ENCODE measurements at places on chromosomes 13 and 19.

DNA sequence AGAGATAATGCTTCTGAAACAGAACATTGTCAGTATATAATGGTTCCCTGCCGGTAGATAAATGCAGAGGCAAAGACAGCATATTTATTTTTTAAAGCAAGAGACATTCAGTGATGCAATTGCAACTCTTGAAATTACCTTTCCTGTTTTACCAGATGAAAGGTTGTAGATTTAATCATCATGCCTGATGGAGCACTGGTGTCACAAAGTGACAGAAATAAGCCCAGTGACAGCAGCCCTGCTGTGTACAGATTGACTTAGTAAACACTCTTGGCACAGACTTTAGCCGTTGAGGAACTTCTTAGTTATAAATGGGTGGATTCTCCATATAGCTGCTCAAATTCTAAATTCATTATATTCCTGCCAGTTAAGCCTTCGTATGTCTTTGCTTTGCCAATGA, 172.5 kb downstream of the ITGBL1 start:
- no peak for DNase-seq

GRCh38 chr19:47713046-47714021, at the start of gene EHD2:
TSS of gene EHD2 (plus strand) at chr19:47713422. CDS start at chr19:47716613, 3,191 bp downstream.
- DNase-seq = no peak

DNA sequence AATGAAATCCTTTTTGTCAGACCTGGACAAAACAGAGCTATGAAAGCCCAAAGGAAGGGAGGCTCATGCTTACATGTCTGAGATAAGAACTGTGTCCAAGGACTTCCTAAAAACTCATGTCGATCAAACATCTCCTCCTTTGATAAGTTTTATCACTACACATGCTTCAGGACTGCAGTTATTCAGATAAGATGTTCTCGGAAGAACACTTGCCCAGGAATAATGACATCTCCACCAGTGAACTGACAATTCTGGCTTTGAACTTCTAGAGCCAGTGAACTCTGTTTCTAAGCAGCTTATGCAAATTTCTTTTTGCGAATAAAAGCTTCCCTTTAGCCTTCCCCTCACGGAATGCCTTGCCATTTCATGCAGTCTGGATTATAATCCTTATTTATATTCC, 561.6 kb downstream of the TBC1D4 start:
- DNase-seq = no peak

DNA sequence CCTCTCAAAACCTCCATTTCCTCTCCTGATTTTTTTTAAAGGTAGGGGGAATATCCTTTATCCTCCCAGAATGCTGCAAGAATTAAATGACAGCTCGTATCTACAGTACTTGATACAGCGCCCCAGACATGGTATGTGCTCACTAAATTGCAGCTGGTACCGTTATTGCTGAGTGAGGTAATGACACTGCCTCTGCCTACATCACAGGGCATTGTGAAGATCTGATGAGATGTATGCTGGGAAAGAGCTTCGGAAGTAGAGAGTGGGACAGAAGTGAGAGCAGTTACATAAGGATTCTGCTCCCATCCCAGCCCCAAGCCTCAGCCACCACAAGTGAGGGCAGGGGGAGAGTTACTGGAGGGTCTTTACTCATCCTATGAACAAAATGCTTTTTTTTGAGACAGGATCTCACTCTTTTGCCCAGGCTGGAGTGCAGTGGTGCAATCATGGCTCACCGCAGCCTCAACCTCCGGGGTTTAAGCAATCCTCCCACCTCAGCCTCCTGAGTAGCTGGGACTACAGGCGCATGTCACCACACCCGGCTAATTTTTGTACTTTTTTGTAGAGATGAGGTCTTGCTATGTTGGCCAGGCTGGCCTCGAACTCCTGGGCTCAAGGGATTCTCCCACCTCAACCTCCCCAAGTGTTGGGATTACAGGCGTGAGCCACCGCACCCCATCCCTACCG, 1.7 kb upstream of the FKRP start:
- DNase-seq = no peak

DNA sequence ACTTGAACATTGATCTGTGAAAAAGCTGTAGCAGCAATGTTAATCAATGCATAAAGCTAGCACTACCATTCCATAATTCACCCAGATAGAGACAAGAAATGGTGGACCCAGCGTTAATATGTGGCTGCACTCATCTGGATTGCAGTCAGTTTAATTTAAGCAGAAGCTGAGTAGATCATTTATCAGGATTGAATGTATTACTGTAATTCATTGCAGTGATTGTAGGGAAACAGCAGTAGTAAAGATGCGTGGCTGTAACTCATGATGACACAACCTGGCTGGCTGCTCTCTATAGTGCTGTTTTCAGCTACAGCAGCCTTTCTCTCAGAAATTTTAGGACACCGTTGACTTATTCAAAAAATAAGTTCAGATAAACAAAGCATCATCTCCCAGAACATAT, 499.5 kb upstream of the SLITRK6 start:
- DNase-seq = no peak

GRCh38 chr13:40813667-40814454, 24.4 kb downstream of the SLC25A15 start:
- DNase-seq = no peak

DNA sequence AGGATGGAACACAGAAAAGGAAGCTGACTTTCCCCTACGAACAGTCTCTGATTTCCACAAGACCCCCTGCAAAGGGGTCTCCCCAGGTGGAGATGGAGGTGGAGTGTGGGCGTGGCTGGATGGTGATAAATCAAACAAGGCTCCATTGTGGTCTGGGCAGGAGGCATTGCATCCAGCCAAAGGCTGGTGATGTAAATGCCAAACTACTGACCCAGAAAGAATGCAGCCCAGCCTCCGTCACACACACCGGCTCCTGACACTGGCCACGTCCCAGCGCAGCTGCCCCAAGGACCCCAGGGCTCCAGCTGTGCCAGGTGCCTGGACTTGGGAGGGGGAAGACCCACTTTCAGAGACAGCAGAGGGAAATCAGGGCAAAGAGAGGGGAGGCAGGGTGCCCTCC, 6.3 kb downstream of the SLC7A1 start:
- no peak for DNase-seq

DNA sequence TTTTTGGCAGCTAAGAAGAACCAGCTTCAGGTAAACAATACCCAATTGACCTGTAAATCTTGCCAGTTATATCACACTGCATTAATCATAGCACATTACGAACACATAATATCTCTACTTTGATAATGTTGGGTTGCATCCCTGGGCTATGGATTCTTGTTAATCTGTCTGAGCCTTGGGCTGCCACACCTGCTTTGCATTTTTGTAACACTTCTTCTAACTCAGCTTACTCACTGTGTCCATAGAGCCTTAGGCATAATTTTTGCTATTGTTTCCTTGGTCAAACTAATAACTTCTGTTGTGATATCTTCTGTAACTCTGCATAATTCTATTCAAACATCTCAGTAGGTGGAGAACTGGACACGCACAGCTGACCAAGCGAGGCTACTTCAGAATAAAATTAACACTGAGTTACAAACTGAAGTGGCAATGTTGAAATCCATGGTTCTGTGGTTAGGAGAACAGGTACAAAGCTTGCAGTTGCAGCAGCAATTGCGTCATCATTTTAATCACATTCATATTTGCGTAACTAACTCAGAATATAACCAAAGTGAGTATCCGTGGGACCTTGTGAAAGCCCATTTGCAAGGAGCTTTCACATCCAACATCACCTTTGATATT, 6.4 kb downstream of the ZNF350 start:
- DNase-seq = no peak

- no peak for DNase-seq
Measured at GRCh38 chr13:19085258-19085657, 96.4 kb downstream of the TUBA3C start.

GRCh38 chr13:100336795-100337516, 248.1 kb downstream of the PCCA start:
- DNase-seq = no peak

DNA sequence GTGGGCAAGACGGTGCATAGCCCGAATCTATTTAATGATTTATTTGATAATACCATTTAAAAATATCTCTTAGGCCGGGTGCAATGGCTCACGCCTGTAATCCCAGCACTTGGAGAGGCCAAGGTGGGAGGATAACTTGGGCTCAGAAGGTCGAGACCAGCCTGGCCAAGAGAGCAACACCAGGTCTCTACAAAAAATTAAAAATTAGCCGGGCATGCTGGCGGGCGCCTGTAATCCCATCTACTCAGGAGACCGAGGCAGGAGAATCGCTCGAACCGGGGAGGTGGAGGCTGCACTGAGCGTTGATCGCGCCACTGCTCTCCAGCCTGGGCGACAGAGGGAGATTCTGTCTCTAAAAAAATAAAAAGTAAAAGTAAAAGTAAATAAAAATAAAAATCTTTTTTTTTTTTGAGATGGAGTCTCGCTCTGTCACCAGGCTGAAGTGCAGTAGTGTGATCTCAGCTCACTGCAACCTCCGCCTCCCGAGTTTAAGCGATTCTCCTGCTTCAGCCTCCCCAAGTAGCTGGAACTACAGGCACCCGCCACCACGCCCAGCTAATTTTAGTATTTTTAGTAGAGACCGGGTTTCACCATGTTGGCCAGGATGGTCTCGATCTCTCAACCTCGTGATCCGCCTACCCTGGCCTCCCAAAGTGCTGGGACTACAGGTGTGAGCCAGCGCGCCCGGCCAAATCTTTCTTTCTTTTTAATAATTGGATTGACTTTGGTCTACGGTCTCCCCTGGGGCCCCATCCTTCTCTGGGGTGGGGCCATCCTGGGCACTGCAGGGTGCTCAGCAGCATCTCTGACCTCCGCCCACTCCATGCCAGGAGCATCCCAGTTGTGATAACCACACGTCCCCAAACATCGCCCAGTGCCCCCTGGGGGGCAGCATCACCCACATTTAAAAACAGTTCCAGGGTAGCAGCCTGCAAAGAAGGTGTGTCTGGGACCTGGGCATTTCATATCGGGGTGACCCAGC, 90.7 kb downstream of the GNG7 start:
- DNase-seq = no peak

DNA sequence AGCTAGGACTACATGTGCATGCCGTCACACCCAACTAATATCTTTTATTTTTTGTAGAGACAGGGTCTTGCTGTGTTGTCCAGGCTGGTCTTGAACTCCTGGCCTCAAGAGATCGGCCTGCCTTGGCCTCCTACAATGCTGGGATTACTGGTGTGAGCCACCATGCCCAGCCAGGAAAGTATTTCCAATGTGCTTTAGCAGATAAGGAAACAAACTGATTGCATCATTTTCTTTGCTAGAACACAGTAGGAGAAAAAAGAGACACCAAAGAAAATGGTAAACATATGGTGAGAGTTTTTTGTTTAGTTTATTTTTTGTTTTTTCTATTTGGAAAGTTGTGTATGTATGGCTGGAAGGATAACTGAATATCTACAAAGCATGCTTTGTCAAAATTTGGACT, 46.9 kb upstream of the AKAP11 start:
- DNase-seq = no peak

DNA sequence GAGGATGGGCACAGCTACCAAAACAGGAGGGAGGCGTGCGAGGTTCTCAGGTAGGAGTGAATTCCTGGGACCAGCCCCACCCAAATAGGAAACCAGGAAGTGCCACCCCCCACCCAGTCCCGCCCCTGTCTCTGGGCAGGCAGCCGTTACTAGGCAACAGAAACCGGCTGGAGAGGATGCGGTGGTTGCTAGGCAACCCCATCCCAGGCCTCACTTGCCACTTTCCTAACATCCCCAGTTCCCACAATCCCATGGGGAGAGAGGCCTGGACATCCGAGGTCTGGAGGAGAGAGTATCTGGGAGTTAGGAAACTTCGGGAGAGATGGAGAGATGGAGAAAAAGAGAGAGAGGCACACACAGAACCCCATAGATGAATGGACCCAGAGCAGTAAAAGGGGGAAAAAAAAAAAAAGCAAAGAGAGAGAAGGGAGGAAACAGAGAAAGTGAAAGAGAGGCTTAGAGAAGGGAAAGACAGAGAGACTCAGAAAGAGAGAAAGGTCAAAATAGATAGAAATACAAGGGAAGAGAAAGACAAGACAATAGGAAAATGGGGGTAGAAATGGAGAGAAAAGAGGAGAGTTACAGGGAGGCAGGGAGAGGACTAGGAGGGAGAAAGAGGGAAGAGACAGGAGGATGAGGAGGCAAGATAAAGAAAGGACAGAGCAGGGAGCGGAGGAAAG, 3.8 kb downstream of the GRIK5 start:
- DNase-seq = no peak

DNA sequence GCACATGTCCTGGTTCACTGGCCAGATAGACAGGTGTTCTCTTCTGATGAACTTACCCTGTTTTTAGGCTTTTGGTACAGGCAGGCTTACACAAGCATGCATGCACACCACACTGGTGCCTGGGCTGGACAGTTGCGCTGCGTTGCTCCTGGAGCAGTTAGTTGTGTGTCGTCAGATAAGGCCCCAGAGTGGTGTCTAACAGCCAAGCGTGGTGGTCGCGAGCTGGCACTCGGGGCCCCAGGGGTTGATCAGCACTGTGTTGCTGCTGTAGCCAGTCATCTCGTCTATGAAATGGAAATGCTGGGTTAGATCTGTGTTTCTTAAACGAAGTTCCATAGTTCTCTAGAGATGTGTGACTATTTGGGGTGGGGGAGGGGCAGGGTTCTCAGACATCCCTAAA, 24.6 kb upstream of the TEX29 start:
- DNase-seq = no peak

DNA sequence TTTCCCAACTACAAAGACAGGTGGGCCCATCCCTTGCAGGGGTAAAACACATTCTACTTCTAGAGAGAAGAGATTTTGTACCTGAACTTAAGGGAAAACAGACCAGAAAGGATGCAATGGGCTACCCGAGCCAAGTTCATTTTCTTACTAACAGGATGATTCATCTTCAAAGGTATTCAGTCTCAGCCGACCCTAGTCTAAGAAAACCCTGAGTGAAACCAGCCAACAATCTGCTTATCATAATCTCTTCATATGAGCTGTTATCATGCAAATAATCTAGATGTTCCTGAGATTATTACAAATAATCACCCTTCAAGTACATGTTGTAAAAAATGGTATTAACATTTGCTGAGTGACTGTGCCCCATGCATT, 15.6 kb downstream of the PABPC3 start:
- DNase-seq = no peak

DNA sequence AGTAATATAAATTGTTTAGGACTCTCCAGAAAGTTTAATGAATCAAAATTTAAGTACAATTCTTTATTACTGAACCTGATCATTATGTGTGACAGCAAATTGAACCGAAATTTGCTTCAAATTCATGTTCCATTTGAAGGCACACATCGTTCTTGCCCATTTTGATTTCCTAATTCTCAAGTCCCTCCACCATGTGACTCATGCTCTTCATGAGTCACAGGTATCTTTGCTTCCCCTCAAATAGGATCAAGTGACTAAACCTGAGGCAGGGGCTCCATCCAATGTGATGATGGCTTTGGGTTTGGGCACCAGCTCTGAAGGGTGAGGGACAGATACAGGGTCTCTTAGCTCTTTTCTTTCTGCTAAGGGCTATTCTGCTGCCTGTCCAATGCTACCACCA, 86.1 kb downstream of the THSD1 start:
- DNase-seq = no peak

Data from AG04449 (cell line).